Activated gamma-delta T cell (primary cell): ENCODE measurements at places on chromosomes 6 and 20.

- DNase-seq, result no peak
Observed at GRCh38 chr20:59448851-59449444, 148.5 kb downstream of the EDN3 start.

- no peak for DNase-seq
Observed at GRCh38 chr6:143068001-143068400, 7.3 kb downstream of the AIG1 start.

DNA sequence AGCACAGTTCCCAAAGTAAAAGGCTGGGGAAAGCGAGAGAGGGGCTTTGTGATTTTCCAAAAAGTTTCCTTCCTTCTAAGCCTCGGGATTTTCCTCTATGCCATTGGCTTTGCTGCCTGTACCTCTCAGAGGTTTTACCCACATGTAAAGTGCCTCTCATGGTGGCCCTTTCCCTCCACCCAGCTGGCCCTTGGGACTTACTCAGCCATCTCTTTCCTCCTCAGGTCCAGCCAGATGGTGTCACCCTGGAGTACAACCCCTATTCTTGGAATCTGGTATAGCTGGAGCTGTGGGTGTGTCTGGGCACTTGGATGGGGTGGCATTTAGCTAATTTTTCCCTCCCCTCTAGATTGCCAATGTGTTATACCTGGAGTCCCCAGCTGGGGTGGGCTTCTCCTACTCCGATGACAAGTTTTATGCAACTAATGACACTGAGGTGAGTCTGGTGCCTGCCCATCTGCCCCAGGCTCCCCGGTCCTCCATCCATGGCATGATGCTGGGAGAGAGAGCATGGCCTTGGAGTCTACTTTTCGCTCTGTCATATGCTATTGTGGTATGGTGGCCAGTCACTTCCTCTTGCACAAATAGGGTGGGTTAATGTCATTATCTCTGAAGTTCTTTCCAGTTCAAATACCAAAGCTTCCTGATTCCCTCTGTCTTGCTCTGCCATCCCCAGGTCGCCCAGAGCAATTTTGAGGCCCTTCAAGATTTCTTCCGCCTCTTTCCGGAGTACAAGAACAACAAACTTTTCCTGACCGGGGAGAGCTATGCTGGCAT is 1.1 kb downstream of the CTSA start:
- DNase-seq, result no peak

- DNase-seq, result no peak
Observed at GRCh38 chr20:50719328-50719727, 12.1 kb upstream of the PARD6B start.

DNA sequence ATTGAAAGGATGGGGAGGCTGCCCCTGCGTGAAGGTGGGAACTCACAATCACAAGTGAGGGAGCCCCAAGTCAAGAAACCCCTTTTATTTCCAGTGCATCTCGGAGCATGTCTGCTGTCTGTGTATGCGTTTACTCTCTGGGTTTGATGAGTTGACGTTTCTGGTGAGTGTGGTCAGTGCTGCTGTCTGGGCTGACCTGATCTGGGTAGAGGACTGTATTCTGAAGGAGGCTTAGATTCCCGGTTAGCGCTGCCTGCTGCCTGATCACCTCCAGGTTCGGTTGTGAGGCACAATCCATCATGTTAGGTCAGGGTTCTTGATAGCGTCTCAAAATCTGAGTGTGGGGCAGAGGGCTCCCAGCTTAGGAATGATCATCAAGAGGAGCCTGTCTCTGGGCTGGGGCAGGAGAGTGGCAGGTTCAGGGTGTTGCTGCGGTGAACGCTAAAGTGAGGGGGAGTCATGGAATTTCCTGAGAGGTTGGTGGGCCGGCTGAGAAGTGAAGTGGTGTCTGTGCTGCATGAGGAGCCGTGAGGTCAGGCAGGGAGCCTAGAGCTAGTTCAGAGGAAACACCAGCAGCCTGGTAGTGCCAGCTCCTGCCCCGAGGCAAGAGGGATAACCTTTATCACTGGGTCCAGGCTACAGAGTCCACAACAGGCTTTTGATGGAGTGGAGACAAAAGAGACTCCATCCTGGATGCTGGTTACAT is 225.3 kb upstream of the CST7 start:
- DNase-seq, result no peak

- DNase-seq, result no peak
Observed at GRCh38 chr6:155216312-155217046, 47.3 kb upstream of the CLDN20 start.
